ENCODE measurements at places on chromosomes 1 and 21.

DNA sequence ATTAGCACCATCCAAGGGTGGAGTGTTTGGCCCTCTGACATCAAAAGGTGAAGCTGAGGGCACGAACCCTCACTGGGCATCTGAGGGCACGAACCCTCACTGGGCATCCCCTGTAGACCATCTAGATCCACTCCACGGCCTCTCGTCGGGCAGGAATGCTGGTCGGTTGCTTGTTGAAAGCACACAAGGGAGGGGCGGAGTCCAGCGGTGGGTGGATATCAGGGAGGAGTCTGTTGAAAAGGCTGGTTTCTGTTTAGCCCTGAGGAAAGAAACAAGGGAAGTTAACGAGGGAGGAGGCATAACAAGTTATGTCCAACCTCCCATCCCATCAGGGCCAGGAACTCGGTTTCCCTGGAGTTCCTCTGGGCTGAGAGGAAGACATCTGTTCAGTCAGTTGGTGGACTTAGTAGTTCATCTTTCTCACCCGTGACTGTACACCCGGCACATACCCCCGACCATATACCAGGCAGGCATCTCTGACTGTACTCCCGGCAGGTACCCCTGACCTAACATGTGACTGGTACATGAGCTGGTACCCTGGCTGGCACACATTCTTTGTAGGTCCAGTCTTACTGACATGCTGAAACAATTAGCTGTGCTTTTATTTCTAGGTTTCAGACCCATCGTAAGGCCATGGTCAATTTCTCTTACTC, 32.1 kb upstream of the PDE9A start:
- no peak for DNase-seq

- DNase-seq = no peak
These were observed 67.5 kb upstream of the GFI1 start for GRCh38 chr1:92554216-92554615.

- no peak for DNase-seq
These were observed 2.8 kb upstream of the PYGO2 start for GRCh38 chr1:154964359-154964758.

DNA sequence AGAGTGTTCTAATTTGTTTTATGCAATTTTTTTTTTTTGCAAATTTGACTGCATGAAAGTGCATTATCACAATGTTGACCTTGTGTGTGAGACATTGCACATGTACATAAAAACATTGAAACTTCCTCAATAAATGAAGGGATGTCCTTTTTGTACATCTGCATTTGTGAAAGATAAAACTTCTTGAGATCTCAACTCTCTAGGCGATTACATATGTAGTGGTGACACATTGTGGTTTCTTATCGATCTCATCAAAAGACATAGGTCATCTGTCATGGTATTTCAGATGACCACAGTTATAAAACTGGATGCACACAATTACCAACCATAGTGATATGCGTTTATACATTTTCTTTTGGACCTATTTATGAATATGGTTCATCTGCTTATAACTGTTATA, 35.6 kb upstream of the C21orf91 start:
- DNase-seq = no peak

GRCh38 chr1:23371987-23372880, 2.6 kb upstream of the ZNF436 start:
- no peak for DNase-seq

GRCh38 chr1:30472526-30472925, 250.9 kb downstream of the MATN1 start:
- DNase-seq = no peak

DNA sequence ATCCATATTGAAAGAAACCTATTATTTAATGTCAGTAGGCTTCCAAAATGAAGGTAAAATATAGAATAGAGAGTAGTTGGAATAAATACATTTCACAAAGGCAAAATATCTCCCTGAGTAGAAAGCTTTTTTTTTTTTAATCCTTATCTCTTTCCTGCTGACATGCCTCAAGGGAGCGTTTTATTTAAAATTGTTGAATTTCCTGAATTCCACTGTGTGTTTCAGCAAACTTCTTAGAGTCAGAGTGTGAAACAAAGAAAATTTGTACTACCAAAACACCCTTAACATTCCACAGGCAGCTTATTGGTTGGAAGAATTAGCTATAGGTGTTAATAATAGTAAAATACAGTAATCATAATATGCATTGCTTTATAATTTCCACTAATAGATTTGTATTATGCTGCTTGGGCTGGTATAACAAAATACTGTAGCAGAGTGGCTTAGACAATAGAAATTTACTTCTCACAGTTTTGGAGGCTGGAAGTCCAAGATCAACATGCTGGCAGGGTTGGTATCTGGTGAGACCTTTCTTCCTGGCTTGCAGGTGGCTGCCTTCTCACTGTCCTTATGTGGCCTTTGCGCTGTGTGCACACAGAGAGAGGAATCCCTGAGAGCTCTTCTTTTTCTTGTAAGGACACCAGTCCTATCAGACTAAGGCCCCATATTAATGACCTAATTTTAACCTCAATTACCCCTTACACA, 468.4 kb upstream of the C1orf87 start:
- DNase-seq = no peak

- no peak for DNase-seq
These were observed 12.0 kb downstream of the SMG7 start for GRCh38 chr1:183484254-183484653.

- no peak for DNase-seq
These were observed 44.4 kb downstream of the HHAT start for GRCh38 chr1:210372931-210373627.

- no peak for DNase-seq
These were observed 199.0 kb downstream of the USH2A start for GRCh38 chr1:216224233-216224632.

- no peak for DNase-seq
These were observed 124.8 kb downstream of the LRIG2 start for GRCh38 chr1:113197719-113198330.

DNA sequence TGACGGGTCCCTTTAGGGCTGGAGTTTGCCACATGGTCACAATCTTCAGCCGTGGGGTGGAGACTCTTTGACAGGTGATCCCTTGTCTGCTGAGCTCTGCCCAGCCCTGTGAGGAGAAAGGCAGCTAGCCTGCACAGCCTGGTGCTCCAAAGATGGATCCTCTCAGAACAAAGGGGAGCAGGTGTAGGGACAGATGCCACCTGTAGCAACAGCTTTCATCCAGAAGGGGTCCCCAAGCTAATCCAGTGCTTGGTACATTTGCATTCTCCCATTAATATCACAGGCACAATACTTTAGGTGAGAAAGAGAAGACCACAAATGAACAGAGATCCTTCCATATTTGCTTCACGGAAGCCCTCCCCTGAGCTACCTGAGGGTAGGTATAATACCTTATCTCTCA, 93.2 kb downstream of the CCDC185 start:
- no peak for DNase-seq

GRCh38 chr1:115624859-115625258, 16.9 kb upstream of the VANGL1 start:
- DNase-seq = no peak

DNA sequence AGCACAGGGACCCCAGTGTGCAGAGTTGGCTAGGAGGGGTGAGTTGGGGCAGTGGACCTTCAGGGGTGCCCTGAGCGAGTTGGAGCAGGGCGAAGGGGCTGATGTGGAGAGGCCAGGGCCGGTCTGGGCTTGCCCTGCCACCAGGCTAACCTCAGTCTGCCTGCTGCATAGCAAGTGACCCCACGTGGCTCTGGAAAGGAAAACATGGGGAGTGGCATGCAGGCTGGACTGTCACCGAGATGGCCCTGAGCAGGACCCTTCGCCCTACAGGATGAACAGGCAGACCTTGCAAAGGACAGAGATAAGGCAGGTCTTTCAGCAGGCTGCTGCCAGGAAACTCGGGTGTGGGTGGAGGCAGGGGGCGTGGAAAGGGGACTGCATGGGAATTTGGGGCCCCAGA, 51.5 kb downstream of the FOXO6 start:
- DNase-seq = no peak

GRCh38 chr1:233326811-233327650, 493 bp upstream of the MAP3K21 start:
- peak; percentile 80 for DNase-seq

GRCh38 chr1:64183395-64184002, 19.9 kb upstream of the UBE2U start:
- no peak for DNase-seq

DNA sequence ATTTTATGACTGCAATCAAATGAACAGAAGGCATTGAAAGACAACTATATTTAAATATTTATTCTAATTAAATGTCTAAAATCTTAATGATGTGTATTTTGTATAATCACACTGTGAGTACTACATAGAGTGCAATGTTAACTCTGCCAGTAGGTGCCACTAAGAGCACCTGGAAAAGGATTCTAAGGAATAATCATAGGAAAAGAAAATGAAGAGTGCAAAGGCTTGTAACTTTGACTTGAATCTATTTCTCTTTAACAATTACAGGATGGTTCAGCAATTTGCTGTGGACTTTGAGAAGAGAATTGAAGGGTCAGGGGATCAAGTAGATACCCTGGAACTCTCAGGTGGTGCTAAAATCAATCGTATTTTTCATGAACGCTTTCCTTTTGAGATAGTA, 200.4 kb downstream of the DNM3 start:
- DNase-seq = no peak

GRCh38 chr1:27418326-27419185, 26.1 kb downstream of the GPR3 start:
- DNase-seq = peak; percentile 19

GRCh38 chr1:153585006-153585405, 19.4 kb upstream of the S100A2 start:
- no peak for DNase-seq

DNA sequence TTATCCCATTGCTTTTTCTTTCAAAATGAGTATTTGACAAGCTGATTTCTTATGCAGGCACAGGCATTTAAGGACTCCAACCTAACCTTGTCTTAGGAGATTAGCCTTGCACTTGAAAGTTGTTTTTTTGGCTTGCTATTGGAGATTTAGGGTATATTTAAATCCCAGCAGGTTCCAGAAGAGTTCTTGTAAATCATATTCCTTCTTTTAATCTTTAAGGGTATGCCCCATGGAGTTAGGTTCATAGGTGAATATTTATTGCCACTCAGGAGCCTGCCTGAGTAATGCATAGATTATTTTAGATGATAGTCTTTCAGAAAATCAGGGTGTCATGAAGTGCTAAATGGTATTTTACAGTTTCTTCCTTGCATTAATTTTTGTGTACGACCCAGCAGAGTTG, 146.5 kb downstream of the PATJ start:
- DNase-seq = no peak

DNA sequence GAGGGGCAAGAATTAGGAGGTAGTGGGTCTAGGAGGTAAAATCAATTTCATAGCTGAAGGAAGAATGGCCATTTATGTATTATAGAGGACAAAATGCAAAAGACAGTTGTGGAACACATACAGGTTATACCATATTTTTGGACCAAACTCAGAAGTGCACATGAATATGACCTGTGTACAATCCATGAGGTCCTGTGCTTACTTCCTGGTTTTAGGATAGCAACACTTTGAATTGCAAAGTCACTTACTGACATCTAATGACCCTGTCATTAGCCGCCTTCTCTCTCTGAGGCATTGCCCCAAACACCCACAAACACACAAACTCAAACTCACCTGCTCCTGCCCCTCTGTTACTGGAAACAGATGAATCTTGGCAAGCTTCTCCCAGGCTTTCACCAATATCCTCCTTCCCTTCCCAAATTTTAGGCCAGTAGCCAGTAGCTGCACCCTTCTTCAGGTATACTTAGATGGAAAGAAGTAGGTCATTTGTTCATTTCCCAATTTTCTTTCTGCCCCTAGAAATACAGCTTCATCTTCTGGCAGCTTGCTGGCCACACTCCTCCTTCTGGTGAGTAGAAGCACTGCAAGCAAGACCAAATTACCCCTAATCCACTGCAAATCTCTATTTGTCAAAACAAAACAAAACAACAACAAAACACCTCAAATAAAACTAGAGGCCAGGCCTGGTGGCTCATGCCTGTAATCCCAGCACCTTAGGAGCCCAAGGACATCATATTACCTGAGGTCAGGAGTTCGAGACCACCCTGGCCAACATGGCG, 13.7 kb upstream of the RPL5 start:
- DNase-seq = no peak

- no peak for DNase-seq
These were observed 59.0 kb upstream of the ST6GALNAC3 start for GRCh38 chr1:76015478-76016103.

- no peak for DNase-seq
These were observed 31.5 kb downstream of the HMGB4 start for GRCh38 chr1:33895396-33895795.

- DNase-seq = no peak
These were observed 15.4 kb downstream of the RAP1GAP start for GRCh38 chr1:21653744-21654100.

DNA sequence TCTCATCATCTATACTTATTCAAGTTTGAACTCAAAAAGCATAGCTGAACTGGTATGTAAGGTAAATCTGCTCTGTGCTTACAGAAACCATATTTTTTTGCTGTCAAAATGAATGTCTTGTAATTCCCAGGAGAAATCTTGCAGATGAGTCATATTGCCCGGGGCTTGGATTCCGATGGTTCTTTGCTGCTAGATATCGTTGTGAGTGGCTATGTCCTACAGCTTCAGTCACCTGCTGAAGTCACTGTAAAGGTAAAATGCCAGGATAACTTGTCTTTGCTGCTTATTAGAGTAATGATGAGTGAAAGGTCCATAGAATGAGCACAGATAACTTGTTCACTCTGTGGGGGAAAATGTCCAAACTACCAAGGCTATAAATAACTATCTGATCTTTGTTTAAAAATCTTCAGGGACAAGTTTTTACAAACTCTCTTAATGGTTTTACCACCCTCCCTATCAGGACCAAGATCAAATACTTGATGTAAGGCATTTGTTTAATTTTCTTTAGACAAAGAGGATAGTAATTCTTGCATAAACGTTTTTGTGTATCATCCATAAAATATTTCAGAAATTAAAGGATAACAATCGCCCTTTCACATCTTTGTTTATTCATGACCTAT, 222.3 kb downstream of the TPR start:
- no peak for DNase-seq

DNA sequence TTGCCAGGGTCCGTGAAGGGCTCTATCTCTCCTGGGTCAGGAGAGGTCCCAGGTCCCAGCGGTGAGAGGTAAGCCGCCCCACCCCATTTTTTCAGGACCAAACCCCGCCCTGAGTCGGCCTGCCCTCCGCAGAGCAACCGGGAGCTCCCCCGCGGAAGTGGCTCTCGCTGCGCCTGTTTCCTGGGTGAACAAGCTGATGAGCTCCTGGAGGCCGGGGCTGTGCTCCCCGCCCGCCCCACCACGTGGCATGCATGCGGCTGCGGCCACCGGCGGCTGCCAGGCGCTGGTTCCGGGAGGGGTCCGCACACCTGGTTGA, 32.0 kb downstream of the ZBTB17 start:
- no peak for DNase-seq

- no peak for DNase-seq
These were observed 32.1 kb downstream of the CD247 start for GRCh38 chr1:167486090-167486824.
